ENCODE measurements at places on chromosomes 16 and 17.
A peak's percentile ranks its signal among the peaks of the same experiment; 100 is the strongest.

GRCh38 chr17:79965806-79966205 lies 69.9 kb downstream of the TBC1D16 start:
- H3K27ac ChIP-seq: no peak overlapping the region

DNA sequence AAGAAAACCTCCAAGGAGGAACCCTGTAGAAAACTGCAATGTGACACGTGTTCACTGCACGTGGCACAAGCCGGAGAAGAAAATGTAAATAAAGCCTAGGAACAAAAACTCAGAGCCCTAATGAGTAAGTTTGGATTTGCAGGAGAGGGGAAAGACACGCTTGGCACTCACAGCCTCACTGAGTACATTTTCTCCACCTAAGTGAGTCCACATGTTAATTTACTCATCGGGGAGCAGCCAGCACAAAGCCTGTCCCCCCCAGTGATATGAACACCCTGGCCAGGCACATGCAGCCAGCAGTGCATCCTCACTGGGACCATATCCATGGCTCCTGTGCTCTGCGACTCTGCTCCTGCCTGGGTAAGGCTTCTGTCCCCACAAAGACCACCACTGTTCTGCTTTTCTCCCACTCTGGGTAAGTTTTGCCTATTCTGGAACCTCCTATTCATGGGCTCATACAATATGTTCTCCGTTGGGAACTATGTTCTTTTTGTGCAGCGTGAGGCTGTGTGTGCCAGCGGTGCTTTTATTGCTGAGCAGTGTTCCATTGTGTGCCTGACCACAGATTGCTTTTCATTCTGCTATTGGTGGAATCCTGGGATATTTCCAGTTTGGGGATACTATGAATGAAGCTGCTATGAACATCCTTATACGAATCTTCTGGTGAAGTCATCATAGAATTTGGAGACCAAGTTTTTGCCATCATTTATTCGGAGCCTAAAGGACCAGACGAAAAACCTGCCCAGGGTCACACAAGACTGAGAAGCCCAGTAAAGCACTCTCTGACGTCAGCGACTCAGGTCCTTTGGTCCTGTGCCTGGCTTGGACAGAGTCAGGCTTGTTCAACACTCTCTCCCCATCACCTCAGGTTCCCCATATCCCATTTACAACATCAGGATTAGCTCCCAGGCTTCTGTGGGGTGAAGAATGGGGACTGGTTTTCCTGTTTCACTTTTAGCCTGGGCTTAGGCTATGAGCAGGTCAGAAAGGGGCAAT lies 53.3 kb downstream of the RNF112 start:
- no peak for DNase-seq
- H3K27ac ChIP-seq: no peak overlapping the region
- H3K4me1 ChIP-seq: peaks cover 29% of the 10 kb centered on the region
- no peak overlapping the region for H3K4me3 ChIP-seq
- no peaks in the 10 kb centered on the region for H3K36me3 ChIP-seq
- H3K27me3 ChIP-seq: no peaks in the 10 kb centered on the region

DNA sequence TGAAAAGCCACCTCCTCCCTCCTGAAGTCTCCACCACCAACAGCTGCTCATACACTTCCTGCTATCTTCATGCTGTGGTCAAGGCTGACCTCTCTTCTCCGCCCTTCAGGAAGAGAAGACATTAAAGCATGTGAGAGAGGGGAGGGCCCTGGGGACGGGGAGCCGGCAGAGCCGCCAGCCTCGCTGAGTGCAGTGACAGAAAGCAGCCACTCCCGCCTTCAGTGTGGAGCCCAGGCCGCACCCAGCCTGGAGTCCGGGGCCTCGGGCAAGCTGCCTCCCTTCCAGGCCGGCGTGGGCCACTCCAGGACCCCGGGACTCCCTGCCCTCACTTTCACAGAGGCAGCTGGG lies 94.7 kb upstream of the TNRC6C start:
- no peak overlapping the region for H3K27ac ChIP-seq
- H3K4me3 ChIP-seq: no peak overlapping the region
- peaks cover 14% of the 10 kb centered on the region for H3K4me1 ChIP-seq
- no peaks in the 10 kb centered on the region for H3K27me3 ChIP-seq
- DNase-seq: no peak

- no peaks in the 10 kb centered on the region for H3K36me3 ChIP-seq
- H3K4me1 ChIP-seq: no peaks in the 10 kb centered on the region
- H3K27ac ChIP-seq: no peak overlapping the region
- DNase-seq: no peak
Observed at GRCh38 chr16:68488554-68488953, 40.2 kb upstream of the SMPD3 start.

DNA sequence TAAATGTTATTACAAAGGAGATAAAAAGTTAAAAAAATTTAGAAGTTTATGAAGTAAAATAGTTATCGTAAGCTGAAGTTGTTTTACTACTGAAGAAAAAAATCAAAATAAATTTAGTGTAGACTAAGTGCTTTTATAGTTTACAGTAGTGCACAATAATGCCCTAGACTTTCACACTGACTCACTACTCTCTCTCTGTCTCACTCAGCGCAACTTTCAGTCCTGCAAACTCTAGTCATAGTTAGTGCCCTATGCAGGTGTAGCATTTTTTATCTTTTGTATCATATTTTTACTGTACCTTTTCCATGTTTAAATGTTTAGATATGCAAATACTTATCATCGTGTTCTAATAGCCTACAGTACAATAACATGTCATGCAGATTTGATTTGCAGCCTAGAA lies 17.7 kb upstream of the TOM1L1 start:
- no peak for DNase-seq
- H3K4me1 ChIP-seq: no peaks in the 10 kb centered on the region
- no peak overlapping the region for H3K27ac ChIP-seq

- no peak overlapping the region for H3K27ac ChIP-seq
- no peaks in the 10 kb centered on the region for H3K27me3 ChIP-seq
- DNase-seq: peak; percentile 83
- H3K4me1 ChIP-seq: peaks cover 20% of the 10 kb centered on the region
- no peak overlapping the region for H3K4me3 ChIP-seq
Observed at GRCh38 chr16:67667817-67668494, 1.3 kb downstream of the C16orf86 start.

GRCh38 chr17:14461227-14461548 lies 160.3 kb downstream of the HS3ST3B1 start:
- no peak overlapping the region for H3K27ac ChIP-seq
- no peak overlapping the region for H3K4me3 ChIP-seq
- peaks cover 18% of the 10 kb centered on the region for H3K4me1 ChIP-seq
- H3K36me3 ChIP-seq: no peaks in the 10 kb centered on the region

DNA sequence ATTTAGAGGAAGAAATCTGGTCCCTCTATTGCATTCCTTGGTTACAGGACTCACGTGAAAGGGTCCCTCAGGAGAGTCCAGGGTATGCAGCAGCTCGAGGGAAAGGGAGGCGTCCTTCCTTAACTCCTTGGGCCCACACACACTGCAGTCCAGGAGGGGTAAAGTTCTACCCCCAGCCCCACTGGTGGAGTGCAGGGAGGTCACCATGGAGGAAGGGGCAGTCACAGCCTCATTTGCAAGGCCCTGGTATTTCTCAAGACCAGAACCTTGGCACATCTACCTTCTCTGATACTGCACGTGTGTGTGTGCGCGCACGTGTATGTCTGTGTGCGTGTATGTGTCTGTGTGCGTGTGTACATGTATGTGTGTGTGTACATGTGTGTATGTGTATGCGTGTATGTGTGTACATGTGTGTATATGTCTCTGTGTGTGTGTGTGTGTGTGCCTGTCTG lies 11.1 kb downstream of the HIC1 start:
- H3K27me3 ChIP-seq: no peaks in the 10 kb centered on the region
- peak overlapping the region; percentile 55 for H3K27ac ChIP-seq
- peaks cover 93% of the 10 kb centered on the region for H3K36me3 ChIP-seq
- DNase-seq: no peak
